ENCODE measurements at places on chromosomes 3 and 15.

DNA sequence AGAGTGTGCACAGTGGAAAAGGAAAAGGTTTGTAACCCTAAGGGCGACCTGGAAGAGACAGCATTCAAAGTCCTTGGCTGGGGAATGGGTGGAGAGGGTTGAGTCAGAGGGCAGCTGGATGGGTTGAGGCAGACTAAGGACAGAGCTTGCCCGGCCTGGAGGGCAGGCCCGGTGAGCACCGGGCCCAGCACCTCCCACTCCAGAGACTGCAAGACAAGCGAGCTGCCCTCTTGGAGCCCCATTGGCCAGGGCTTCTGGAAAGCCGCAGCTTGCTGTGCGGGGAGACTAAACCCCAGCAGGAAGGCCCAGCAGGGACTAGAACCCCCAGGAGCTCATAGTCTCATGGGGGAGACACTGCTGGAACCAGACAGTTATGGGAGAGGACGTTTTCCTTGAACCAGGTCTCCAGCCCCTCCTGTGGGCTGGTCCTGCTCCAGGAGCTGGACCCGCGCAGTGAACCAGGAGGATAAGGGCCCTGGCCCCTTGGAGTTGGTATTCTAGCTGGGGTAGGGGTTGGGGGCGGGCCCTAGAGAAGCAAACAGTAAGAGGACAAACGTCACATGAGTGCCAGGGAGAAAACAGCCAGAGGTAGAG lies 59.1 kb downstream of the RGMA start:
- no peak for DNase-seq

- DNase-seq = no peak
These were observed 157.8 kb downstream of the TIGIT start for GRCh38 chr3:114451561-114452018.

DNA sequence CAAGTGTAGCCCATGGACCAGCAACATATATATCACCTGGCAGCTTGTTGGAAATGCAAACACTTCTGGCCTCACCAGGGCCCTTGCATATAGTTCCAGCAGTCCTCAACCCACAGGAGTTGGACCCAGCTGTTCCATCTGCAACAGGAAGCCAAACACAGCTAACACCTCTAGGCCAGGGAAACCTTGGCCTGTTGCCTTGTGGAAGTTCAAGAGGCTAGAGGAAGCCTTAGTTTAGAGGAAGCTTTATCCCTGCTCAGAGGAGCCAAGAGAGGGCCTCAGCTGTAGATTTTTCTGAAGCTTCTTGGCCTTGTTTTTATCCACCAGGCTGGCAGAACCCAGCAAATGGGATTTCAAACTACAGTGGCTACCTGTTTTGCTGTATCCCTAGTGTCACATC lies 11.4 kb downstream of the FHIT start:
- DNase-seq = no peak

GRCh38 chr3:47646362-47646761 lies 67.7 kb upstream of the CSPG5 start:
- no peak for DNase-seq

DNA sequence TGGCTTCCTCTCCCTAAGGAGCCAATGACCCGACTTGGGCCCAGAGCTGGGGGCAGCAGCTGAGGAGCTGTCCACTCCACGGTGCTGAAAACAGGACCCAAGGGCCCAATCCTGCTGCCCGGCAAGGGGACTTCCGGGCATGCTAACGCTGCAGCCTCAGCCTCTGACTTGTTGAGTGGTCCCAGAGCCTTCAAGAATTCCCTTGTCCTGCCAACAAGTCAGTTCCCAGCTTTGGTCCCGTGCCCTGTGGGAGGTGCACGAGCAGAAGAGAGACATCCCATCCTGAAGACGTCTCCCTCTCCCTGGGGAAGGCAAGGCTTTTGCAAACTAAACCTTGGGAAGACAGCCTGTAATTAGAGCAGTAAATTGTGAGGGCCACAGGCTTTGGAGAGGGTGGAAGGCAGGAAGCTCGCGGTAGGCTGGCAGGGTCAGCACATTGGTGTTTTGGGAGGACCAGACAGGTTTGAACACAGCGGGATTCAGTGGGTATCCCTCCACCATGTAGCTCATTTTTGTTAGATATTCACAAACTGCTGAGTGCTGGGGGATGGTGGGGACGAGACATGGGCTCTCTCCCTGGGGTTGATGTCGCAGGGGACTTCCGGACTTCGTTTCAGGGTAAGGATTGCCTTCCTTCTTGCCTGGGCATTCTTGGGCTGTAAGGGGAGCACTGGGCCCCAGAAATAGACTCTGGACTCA lies 29.8 kb upstream of the PRR23E start:
- DNase-seq = no peak

DNA sequence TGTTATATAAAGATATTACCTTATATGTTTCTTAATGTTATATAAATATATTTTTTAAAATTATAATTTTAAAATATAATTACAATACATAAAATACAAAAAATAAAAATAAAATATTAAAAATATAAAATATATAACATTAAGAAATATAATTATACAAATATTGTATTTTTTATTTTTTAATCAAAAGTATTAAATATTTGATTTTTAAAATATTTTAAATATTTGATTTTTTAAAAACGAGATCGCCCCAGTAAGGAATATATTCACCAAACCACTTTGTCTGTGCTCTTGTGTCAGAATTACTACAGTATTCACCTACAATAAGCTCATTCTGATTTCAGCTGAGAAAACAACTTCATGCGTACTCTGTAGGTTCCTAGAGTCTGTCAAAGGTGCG lies 89.1 kb downstream of the ETFA start:
- no peak for DNase-seq

- DNase-seq = no peak
These were observed 75.6 kb downstream of the FBXL22 start for GRCh38 chr15:63672775-63673174.

GRCh38 chr3:45704301-45704943 lies 15.2 kb downstream of the SACM1L start:
- DNase-seq = no peak

DNA sequence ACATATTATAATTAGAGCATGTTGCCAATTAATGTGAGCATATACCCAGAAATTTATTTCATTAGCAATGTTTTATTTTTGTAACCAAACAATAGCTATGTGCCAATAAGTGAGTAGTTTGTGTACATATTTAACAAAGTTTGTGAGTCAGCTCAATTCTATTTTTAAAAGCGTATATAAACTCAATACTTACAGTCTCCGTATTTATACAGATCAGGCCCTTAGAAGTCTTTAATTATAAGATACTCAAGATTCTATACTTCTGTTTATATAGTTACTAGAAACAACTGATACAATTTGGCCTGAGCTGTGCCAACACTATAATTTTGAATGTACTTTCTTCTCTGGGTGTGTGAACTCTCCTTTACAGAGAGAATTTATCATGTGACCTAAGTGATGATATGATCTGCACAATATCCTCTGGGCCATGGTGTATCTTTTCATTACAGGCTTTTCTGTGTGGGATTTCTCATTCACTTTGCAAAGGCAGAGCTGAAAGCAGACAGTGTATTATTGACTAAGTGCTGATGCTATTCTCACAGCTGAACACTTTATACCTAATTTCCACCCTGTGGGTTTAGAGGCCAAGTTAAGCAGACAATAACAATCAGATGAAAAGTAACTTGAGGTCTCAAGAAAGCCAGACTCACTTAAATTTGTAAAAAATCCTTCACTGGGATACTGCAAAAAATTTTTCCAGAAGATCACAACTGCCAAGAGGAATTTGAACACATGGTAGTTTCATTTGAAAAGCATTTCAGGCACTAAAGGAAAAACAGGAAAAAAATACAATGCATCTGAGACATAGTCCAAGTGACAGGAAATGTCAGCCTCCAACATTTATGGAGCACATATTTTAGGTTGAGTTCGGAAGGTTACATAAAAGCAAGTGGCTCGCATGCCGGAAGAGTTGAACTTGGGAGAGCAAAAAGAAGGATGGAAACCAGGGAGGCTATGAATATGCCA lies 277.9 kb upstream of the SEMA6D start:
- no peak for DNase-seq

DNA sequence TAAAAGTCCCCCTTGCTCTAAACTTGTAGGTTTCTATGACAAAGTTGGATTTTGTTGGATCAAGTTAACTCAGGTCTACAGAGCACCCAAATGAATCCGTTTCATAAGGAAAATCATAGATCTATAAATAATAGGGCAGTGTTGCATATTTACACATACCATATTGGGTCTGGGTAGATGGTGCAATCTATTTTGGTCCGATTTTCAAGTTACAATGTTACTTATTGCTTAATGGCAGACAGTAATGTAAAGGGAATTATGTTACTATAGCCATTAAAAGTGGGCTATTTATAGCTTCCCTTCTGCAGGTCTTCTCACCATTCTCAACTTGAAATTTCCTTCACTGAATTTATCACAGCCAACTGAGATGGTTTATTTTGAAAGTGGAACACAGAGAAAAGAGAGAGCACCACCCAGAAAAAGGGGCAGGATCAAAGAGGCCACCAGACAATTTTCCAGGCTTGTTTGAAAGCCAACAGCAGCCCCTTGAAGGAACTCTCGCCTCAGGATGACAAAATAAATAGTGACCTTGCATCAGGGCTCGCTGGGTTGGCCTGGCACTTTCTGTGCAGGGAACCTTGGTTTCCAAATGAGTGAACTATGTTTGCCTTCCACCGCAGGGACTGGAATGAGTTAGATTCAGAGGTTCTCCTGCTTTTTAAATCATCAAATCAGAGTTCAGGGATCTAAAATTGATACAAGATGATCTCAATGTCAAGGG lies 260.2 kb upstream of the HES1 start:
- DNase-seq = no peak

GRCh38 chr3:140917772-140918171 lies 23.9 kb upstream of the SLC25A36 start:
- no peak for DNase-seq

GRCh38 chr3:157502916-157503595 lies at the start of gene VEPH1:
TSS of gene VEPH1 (minus strand) at chr3:157503416. CDS start at chr3:157495349, 8,067 bp downstream.
- DNase-seq = no peak

DNA sequence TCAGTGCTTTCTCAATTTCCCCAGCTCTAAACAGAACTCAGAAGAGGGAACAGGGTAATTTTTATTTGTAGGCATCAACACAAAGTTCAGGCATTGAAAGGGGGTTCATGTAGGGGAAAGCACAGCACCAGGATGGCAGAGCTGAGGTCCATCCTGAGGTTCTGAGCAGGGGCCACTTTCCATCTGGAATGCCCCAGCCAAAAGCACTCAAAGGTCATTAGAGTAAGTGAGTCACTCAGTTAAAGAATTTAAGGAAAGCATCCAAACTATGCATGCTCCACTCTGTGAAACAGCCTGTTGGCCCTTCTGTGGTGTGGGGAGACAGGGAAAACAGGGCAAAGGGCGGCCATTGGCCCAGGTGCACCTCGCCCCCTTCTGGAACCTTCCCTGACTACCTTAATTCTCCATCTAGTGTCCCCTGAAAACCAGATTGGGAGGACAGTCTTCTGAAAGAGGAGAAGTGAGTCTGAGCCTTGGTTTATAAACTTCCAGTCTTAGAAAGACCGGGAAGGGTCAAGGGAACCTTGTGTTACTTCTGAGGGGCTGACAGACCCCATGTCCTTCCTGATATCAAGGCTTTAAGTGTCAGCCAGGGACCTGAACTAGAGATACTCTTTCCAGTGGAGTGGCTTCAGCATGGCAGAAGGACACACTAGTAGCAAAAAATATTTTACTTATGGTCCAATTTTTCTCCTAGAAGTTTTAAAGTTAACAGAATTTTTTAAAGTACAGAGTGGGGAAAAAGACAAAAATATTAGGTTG lies 133.3 kb downstream of the MYLK start:
- DNase-seq = no peak

- DNase-seq = no peak
These were observed 66.2 kb downstream of the SSR3 start for GRCh38 chr3:156488767-156489166.

All from naive B cell (primary cell).